ENCODE measurements at places on chromosomes 3 and 15.

GRCh38 chr15:33988384-33988783 lies 20.1 kb downstream of the CHRM5 start:
- no peak for DNase-seq

DNA sequence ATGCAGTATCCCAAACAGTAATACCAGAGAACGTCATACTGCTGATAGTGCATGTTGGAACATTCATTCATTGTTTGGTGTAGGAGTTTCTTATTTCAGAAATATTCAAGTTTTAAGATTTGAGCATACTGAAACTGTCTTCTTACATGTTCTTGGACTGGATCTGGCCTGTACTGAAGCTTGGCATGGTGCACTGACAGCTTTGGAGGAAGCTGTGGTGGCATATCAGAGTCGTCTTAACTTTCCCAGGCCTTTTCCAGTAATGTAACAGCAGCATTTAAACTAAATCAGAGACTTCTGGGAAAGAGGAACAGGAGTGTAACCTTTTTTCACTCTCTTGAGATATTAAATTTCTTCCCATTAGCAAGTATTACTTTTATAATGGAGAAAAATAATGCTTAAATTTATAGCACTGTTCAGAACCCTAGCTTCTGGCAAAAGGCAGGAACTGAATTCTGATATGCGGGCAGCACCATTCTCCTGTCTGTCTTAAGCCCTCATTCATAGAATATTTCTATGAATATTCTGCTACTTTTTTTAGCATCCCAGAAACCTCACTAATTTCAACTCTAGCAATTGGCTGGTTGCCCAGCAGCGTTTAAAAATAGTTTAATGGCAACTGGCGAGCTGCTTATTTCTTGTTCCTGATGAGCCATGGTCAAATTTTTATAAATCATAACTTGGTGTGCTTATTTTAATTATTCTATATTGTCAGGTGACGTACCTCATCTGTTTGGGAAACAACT lies 31.1 kb downstream of the DNAJC13 start:
- DNase-seq = no peak

DNA sequence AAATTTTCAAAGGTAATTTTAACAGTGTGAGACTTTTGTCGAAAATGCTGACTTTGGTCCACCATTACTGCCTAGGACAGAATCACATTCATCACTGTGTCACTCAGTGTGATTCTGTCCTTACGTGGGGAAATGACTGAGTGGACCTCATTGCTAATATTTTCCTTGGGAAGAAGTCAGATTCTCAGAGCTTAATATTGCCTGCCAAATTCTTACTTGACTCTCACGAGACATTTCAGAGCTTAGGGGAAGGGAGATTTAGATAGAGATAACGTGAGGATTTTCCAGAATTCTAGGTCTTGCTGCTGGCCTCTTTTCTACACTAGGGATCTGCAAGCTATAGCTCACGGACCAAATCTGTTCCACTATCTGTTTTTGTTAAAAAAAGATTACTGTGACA lies 270.4 kb downstream of the SUCLG2 start:
- no peak for DNase-seq

DNA sequence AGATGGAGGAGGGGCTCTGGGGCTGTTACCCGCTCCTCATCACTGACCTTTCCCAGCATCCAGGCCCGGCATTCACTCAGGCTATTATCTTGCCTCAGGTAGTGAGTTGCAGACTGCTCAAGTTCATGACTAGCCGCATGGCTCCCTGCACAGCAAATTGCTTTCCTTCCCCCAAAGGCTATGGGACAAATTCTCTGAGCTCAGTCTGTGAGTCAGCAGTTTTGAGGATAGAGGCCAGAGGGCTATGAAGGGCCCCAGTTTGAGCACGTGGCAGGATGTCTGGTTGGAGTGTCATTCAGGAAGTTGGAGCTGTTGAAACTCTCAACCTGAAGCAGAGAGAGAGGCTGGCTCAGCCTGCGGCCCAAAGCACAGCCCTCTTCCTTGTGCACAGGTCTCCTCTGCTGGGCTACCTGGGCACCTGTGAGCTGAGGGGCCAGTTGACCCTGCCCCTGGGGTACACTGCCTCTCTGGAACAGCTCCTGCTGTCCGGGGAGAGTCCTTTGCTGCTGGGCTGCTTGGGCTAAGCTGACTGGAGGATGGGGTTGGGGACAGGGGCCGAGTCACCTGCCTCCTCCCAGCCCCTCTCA lies 7.9 kb downstream of the FAH start:
- no peak for DNase-seq

- DNase-seq = no peak
Measured at GRCh38 chr15:87570206-87570605, 686.3 kb downstream of the NTRK3 start.

DNA sequence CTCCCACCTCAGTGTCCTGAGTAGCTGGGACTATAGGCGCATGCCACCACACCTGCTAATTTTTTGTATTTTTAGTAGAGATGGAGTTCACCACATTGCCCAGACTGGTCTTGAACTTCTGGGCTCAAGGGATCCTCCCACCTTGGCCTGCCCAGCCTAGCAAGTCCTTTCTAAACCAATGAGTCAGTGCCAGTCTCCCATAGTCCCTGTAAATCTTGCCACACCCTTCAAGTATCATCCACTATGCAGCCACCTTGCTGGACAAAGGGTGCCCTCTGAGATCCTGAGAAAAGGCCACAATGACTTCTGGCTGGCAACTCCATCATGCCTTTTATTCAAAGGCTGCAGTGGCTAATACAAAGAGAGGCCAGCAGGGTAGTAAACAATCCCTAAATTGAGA lies 184.0 kb downstream of the ABHD5 start:
- DNase-seq = no peak

DNA sequence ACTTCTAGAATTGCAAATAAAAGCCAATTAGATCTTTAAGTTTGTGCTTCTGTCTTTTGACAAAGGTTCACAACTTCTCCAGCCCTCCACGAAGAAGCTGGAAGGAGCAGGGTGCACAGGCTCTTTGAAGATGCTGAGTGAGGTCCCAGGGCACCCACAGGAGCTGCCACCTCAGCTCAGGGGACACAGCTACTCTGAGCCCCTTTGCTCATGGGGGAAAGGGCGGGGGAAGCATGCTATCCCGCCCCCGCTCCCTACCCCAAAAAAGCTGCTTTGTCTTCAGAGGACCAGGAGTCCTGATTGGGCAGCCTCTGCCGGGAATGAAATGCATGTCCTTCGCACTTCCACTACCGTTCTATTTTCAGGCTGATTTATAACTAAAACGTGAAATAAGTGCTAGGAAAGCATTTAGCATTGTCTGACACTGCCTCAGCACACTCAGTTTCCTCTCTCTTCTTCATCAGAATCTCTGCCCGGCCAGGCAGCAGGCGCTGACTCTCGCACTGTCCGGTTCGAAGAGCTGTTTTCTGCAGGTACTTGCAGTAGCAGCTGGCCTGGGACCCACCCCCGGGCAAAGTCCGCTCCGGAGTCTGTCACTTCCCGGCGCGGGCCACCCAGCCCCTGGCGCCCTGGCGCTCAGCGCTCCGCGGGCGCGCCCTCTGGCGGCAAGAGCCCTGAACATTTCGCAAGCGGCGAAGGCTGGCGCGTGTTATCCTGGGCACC lies 45.5 kb upstream of the KLHL25 start:
- peak; percentile 47 for DNase-seq

GRCh38 chr3:195532345-195532744 lies 10.8 kb downstream of the PPP1R2 start:
- no peak for DNase-seq

DNA sequence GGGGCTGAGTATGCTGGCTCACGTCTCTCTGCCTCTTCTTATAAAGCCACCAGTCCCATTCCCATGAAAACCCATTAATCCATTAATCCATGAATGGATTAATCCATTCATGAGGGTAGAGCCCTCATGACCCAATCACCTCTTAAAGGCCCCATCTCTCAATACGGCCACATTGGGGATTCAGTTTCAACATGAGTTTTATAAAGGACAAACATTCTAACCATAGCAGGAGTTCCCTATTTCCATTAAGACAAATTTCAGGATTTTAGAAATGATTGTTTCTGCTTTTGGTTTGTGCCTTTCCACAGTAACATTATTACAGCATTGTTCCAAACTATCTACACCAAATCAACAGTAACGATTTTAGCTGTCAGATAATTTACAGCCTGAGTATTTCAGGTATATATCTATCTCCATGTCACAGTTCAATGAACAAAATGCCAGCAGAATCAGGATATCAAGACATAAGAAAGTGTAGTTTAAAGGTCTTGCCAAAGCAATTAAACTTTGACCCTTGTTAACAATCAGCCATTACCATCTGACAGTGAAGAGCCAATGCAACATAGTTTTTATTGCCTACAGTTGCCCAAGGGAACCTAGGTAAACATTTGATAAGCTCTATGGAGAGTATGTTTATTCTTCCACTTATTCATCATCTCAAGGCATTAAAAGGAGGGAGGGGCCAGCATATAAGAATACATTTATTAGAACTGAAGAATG lies 3.8 kb downstream of the TSPAN3 start:
- no peak for DNase-seq

DNA sequence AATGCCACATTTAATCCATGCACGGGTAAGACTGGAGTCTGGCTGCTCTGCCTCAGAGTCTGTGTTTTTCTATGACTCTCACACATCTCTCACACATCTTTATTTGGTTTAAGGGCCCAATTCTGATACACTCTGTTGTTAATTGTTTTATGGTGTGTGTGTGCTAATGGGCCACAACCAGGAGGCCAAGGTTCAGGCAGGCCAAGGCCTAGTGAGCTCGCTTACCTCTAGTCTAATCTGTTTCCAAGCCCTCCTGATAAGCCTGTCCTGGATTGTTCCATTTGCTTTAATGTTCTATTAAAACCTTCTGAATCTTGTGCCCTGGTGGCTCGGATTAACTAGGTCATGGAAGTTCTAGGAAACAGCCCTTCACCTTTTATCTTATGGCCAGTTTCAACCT lies 445.4 kb upstream of the DPH6 start:
- no peak for DNase-seq

- DNase-seq = no peak
Measured at GRCh38 chr3:134149286-134149685, 101.4 kb downstream of the RYK start.

GRCh38 chr3:23874359-23875112 lies 42.3 kb downstream of the NKIRAS1 start:
- no peak for DNase-seq

DNA sequence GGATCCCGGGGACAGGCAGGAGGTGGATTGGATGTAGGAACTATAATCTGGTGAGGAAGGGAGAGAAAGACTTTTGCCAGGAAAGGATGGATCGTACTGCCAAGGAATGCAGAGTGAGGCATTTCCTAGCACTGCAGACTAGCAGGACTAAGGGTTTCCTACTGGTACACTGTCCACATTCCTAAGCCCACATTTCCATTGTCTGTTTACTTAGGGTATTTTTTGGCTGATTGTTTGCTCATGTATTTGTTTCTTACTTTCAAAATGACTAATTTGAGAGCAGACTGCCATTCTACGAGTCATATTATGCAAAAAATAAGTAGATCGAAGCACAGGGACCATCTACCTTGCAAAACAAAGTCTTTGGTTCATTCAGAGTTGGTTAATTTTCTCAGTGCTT lies 1029.5 kb upstream of the NR2F2 start:
- DNase-seq = no peak

DNA sequence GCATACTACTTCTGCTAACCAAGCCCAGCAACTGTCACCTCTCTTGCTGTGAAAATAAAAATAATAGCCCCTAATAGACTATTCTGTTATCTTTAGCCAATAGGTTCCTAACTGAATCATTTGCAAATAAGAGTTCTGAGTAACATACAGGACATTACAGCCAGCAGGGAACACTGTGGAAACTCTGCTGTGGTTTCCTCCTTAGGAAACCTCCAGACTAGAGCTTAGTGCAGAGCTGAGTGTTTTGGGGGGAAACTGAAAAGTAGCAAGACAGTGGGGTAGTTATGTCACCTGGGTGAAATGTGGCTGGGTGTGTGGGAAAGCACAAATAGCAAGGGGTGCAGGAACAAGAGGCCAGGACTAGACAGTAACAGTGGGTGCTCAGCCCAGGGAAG lies 32.4 kb downstream of the DZIP1L start:
- no peak for DNase-seq

- DNase-seq = no peak
Measured at GRCh38 chr3:67846166-67846565, 191.8 kb upstream of the SUCLG2 start.

- DNase-seq = no peak
Measured at GRCh38 chr3:127413318-127413673, 125.5 kb upstream of the PRR20G start.

DNA sequence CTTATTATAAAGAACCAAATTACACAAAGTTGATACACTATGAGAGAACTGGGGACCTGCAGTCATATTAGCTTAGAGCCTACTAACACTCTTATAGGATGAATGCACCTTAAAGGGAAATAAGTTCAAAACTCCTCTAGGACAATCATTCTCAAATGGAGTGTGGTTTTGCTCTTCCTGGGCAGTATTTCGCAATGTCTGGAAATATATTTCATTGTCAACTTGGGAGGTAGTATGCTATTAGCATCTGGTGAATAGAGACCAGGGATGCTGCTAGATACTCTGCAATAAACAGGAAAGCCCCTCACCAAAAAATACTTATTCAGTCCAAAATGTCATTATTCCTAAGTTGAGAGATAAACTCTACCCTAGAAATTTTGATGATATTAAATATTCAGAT lies 451.4 kb upstream of the ARPP21 start:
- DNase-seq = no peak

DNA sequence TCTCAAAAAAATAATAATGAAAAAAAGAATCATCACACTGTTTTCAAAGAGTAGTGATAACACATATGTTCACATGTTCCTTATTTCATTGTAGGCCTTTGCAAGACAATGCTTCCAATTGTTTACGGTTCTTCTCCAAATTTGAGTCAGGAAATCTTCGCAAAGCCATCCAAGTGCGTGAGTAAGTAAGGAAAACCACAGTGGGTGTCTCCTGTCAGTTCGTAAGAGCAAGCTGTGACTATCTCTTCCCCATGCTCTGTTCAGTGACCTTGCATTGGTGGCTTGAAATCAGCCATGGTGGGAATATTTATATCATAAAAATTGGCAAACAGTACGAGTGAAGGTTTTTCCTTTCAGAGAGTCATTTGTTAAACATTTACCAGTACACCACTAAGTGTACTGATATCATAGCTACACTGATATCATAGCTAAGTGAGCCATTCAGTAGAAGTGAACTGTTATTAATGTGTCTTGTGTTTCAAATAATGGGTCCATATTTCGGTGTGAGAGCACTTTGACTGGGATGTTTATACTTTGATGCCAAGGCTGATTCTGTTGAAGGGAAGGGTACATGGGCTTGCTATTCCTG lies 187.3 kb downstream of the AGBL1 start:
- DNase-seq = no peak

DNA sequence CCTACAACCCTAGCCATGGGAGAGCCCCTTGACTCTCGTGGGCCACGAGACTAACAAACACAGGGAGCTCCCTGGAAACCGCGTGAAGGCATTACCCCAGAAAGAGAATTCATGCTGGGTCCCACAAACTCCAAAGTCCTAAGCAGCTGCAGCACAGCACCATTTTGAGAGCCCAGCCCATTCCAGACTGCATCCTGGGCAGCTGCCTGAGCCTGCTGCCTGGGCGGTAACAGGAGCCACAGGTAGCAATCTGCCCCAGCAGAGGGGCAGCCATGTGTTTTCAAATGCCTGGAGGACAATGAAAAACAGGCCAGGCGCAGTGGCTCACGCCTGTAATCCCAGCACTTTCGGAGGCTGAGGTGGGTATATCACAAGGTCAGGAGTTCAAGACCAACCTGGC lies 62.9 kb upstream of the TBC1D23 start:
- no peak for DNase-seq
